ENCODE measurements at places on chromosomes 5 and 9. TPM values are rescaled to one million over a fixed set of nuclear protein-coding genes. Genes with fewer than 3 reads are reported as not detected.

Gene SLC6A19
- 33.0 TPM for total RNA-seq

Gene SAXO1
- total RNA-seq = 0.93 TPM

Gene GLDC
- 13.4 TPM for total RNA-seq

Gene DOCK8
- total RNA-seq = 26.6 TPM

Gene FOXD4L6
- total RNA-seq = not detected

Gene ACTL7B
- 0.06 TPM for total RNA-seq

Gene MUSK
- total RNA-seq = 2.3 TPM

Gene SOWAHA
- total RNA-seq = 6.9 TPM

Gene PARP8
- total RNA-seq = 23.1 TPM

Gene PCA3
- 0.12 TPM for total RNA-seq

Gene HTR4
- total RNA-seq = 0.35 TPM

Gene CNTRL
- total RNA-seq = 20.8 TPM

Gene CLK4
- total RNA-seq = 40.6 TPM

Gene MYOZ3
- total RNA-seq = 10.7 TPM

Gene C9orf43
- 0.88 TPM for total RNA-seq

Gene GLRA1
- not detected for total RNA-seq

Gene KCNV2
- not detected for total RNA-seq

Gene NEK6
- total RNA-seq = 40.2 TPM

Gene SLC28A3
- total RNA-seq = 0.64 TPM

Gene WNT8A
- total RNA-seq = 0.18 TPM

Gene SHOC1
- 1.2 TPM for total RNA-seq

Gene BTNL8
- total RNA-seq = 0.47 TPM

Gene PCDHB10
- 6.2 TPM for total RNA-seq

Gene CDC20B
- total RNA-seq = 0.29 TPM

Gene MAP3K1
- total RNA-seq = 89.4 TPM

Gene AQP7
- 24.2 TPM for total RNA-seq

Gene DBH
- total RNA-seq = 1.1 TPM

Gene LIFR
- 136 TPM for total RNA-seq

Gene UGT3A2
- 4.4 TPM for total RNA-seq

Gene PCDHB7
- 4.4 TPM for total RNA-seq

Gene ISCA1
- total RNA-seq = 55.9 TPM

Gene EMB
- total RNA-seq = 9.3 TPM

Gene REEP2
- total RNA-seq = 3.0 TPM

Gene ZNF346
- 30.9 TPM for total RNA-seq

Gene NCS1
- total RNA-seq = 14.6 TPM

Measured in metanephros (tissue), 2 donors.